ENCODE measurements at places on chromosomes 6 and 20.
A peak's percentile ranks its signal among the peaks of the same experiment; 100 is the strongest.

- no peak for DNase-seq
These were observed 30.0 kb upstream of the RALY start for GRCh38 chr20:33963751-33964150.

DNA sequence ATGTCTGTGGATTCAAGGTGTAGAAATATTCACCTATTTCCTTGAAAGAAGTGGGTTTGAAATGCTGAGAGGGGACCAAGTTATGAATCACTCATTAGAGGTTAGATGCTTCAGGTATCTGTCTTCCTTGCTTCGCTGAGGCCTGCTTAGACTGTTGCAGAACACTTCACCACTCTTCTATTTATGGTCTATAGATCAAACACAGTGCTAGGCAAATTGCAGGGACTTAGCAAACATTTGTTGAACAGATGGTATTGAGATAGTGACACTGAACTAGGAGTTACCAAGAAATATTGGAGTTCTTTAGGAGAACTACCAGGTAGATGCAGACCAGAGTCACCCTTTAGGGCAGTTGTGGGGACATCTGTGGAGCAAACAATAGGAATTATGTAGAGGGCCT, 123.8 kb downstream of the RFPL4B start:
- DNase-seq, result no peak

DNA sequence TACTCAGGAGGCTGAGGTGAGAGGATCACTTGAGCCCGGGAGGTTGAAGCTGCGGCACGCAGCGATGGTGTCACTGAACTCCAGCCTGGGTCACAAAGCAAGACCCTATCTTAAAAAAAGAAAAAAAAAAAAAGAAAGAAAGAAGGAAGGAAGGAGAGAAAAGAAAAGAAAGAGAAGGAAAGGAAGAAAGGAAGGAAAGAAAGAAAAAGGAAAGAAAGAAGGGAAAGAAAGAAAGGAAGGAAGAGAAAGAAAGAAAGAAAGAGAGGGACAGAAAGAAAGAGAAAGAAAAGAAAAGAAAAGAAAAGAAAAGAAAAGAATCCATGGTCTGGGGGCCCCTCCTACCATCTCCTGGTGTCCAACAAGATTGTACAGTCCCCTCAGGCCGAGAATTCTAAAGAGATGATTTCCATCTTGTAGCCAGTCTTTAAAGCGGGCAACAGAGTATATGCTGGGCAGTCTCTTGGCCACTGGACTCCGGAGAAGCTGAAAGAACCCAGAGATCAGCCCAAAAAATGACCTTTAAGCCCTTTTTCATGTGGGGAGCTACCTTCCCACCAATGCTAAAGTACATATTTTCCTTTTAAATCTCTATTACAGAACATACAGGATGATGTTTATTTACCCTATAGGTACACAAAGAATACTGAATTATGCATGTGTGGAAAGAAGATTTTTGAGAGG, 23.7 kb upstream of the RBL1 start:
- no peak for DNase-seq

DNA sequence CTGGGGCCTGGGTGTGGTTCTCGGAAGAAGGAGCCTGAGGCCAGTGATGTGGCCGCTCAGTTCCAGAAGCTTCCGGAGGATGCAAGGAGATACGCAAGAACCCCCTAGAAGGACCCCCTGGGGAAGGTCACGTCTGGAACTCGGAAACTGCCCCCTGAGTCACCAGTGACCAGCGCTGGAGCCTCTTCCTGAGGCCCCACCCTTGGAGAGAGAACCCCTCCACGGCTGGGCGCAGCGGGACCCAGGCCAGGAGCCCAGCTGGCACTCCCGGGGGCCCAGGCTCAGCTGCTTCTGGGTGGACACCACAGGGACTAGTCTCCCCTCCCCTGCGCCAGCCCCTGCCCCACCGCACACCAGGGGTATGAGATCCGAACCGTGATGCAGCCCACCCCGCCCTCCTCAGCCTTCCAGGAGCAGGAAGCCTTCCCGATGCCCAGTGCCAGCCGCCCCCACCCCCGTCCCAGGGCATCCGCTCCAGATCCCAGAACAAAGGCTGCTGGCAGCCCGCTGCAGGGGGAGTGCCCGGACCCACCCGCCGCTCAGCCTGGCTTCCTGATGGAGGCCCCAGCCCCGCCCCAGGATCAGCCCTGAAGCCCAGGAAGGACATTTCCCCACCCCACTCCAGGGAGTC, 7.5 kb downstream of the LAMA5 start:
- no peak for DNase-seq

- no peak for DNase-seq
These were observed 78.0 kb downstream of the PDE10A start for GRCh38 chr6:165585060-165585459.

GRCh38 chr6:150025201-150025917, at the start of gene RAET1L:
TSS of gene RAET1L (minus strand) at chr6:150025532. CDS start at chr6:150025471, 61 bp downstream.
- peak; percentile 56 for DNase-seq

DNA sequence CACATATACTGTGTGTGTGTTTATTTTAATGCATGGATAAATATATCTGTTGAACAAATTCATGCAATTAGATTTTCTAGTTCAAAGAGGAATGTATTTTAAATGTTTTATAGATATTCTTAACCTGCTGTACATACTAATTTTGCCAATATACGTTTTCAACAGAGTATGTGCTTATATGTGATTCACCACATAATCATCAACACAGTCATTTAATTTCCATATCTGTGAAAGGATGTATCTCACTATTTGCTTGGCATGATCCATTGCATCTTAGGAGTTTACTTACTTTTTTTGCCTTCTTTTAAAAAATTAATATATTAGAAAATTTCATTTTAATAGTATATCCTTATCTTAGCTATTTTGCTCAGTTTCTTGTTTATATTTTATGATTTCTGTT, 902.3 kb upstream of the CITED2 start:
- DNase-seq, result no peak

DNA sequence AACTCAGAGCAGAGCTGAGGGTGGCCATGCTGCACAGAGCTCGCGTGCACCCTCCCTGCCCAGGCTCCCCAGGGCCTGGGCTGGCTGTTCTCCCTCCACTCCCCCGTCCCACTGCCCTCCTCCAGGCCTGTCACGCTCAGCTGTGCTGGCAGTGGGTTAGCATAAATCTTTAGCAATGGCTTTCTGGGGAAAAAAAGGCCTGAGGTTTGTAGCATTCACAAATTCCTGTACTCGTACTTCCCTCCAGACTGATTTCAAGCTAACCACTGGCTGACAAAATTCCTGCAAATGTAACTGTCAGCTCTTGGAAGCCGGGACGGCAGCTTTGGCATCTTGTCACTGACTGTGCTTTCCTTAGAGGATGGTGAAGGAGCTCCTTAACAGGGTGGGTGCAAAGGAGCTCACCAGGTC, 22.3 kb upstream of the SMOC2 start:
- DNase-seq, result no peak

GRCh38 chr6:15460110-15460727, 202.6 kb downstream of the DTNBP1 start:
- peak; percentile 26 for DNase-seq

DNA sequence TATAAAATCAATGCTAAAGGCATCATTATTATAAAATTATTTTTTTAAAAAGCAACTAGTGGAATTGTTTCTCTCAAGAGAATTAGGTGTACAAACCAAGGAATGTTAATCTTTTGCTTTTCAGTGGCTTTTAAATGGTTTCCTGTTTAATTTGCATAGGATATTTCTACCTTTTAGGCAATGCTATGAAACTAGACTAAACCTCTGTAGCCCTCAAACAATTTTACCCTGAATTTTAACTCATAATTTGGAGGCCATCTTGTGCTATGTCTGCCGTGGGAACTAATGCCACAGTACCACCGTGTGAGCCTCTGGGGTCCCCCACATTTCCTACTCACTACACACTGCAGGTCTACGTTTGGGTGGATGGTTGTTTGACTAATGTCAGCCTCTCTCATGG, 20.6 kb downstream of the PHACTR2 start:
- no peak for DNase-seq

GRCh38 chr6:26272171-26272637, 92.8 kb upstream of the BTN3A2 start:
- DNase-seq, result no peak

DNA sequence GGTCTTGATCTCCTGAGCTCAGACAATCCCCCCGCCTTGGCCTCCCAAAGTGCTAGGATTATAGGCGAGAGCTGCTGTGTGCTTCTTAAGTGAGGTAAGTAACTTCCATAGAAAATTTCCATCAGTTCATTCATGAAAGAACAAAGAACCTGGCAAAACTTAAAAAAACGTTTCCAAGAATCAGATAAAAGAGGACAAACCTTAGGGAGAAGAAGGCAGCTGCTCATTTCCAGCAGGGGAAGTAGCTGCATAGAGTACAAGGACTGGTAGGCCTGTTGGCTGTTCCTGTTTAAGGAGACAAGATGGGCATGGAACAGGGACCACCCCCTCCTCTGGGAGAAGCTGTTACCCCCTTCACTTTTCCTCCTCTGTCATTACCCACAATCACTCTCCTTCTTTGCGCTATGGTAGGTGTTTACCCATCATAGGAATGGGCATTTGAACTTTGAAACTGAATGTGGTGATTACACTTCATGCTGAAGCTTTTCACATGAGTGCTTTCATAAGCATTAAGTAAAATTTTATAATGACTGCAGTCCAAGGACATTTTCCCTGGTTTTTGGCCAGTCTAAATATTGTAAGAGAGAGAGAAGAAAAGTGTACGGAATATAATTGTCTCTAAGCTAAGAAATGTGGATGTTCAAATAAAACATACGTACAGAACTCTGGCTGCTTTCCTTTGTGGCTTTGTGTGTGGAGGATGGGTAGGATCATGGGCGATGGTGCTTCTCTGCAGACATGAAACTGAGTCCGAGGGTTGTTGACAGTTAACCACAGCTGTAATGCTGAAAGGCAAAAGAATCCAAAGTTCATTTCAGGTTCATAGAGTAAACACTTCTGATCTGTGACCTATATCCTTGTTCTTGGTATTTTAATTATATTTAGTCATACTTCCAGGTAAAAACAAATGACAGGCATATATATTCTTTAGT, 56.4 kb downstream of the CCN2 start:
- no peak for DNase-seq

DNA sequence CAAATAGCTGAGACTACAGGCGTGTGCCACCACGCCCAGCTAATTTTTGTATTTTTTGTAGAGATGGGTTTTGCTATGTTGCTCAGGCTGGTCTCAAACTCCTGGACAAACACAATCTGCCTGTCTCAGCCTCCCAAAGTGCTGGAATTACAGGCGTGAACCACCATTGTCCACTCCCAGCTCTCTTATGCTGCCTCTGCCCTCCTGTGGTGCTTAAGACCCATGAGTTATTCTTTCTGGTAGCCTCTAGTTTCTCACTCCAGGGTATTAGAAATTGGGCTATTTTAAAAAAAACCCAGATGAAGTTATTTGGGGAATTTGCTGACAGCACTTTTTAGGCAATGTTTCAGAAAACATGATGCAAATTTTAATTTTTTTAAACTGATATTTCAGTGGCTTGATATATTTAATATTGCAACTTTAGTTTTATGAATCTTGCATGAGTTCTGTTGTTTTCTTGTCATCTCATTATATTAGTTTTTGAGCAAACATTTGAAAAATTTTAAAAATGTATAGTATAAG, 114.0 kb upstream of the FOXO3 start:
- DNase-seq, result peak; percentile 29

DNA sequence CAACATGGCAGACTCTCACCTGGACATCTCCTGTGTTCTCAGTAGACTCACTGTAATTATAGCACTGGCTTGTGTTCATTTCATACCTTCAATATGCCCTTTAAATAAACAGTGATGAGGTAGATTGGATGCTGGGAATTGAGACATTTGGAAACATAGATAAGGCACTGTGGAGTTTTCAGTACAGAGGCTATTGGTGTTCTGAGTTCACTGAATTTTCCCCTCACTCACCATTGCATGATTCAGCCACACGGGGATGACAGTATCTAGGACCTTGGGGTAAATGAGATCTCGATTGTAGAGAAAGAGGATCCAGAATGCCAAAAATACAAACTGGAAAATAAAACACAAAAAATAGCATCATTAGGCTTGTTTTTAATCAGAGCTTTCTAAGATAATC, 12.6 kb downstream of the ADTRP start:
- no peak for DNase-seq

GRCh38 chr6:144314003-144314485, 28.9 kb downstream of the UTRN start:
- DNase-seq, result no peak

GRCh38 chr6:121767211-121767610, 331.8 kb downstream of the GJA1 start:
- DNase-seq, result no peak

- DNase-seq, result no peak
These were observed 77.1 kb upstream of the SLC22A23 start for GRCh38 chr6:3533981-3534380.

- no peak for DNase-seq
These were observed 9.1 kb downstream of the MICA start for GRCh38 chr6:31412506-31412905.

DNA sequence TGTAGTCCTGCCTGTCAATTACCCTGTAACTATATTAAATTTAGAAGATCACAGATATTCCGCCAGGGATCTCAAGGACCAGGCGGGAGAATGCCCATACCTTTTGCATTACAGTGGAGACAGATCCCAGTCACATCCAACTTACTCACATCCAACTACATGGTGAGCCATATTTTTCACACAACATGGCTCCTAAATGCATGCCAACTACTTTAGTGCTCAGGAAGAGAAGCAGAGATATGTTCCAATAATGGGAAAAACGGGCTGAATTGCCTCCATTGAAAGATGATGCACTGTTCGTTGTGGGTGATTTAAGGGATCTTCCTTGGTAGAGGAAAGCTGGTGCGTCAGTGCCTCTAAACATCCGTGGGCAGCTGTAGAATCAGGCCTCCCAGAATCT, 304.5 kb downstream of the CD83 start:
- no peak for DNase-seq

GRCh38 chr6:163958646-163959045, 544.1 kb downstream of the QKI start:
- peak; percentile 30 for DNase-seq

DNA sequence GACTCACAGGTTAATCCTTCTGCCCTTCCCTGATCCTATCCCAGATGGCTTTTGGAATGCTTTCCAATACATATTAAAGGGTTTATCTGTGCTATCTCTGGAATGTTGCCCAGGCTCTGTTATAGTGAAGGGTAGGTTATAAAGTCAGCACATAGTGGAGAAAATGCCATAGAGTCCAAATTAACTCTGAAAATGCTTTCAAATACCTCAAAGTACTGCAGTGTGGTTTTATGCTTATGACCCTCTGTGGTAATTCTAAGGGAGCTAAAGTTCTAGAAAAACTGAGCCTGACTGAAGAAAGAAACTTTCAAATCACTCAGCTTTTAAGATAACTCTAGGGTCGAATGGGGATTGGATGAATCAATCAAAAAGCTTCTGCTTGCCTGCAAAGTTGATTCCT, 159.8 kb downstream of the PLCB1 start:
- peak; percentile 67 for DNase-seq

DNA sequence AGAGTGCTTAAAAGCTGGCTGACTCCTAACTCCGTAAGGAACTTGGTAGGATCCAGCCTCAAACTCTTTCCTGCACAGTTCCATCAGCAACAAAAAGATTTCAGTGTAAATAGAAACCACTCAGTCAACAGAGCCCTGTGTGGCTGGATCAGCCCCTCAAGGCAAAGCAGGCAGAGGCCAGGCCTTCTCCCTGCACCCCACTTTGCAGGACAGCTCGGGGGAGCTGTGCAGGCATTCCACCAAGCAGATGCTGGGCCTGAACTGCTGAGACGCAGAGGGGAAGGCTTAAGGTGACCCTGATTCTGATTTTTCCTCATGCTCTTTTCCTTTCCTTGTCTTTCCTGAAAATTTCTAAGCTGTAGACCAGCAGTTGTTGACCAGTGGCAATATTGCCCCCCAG, 91.5 kb downstream of the NFATC2 start:
- DNase-seq, result no peak

- no peak for DNase-seq
These were observed 196.1 kb downstream of the TRIM27 start for GRCh38 chr6:28727559-28728211.
